ENCODE measurements at places on chromosomes 6 and 20. TPM values are rescaled to one million over a fixed set of nuclear protein-coding genes. Genes with fewer than 3 reads are reported as not detected.

The CRISP3 gene
- total RNA-seq: not detected

The GATA5 gene
- total RNA-seq: not detected

The PLCB1 gene
- total RNA-seq: 23.1 TPM

The DOK5 gene
- not detected for total RNA-seq

The PRRT1 gene
- total RNA-seq: 0.35 TPM

The ZMYND8 gene
- total RNA-seq: 50.3 TPM

The MDFI gene
- total RNA-seq: not detected

The PHACTR3 gene
- 0.52 TPM for total RNA-seq

The DLK2 gene
- total RNA-seq: 0.89 TPM

The DEF6 gene
- total RNA-seq: 193 TPM

The AVP gene
- total RNA-seq: not detected

The EMILIN3 gene
- not detected for total RNA-seq

The COMMD7 gene
- 47.5 TPM for total RNA-seq

The LATS1 gene
- total RNA-seq: 35.4 TPM

The APCDD1L gene
- total RNA-seq: not detected

The ZFP57 gene
- not detected for total RNA-seq

The TREML1 gene
- total RNA-seq: 68.6 TPM

The ADAM33 gene
- total RNA-seq: not detected

The LBP gene
- not detected for total RNA-seq

The NR2E1 gene
- not detected for total RNA-seq

The ADGRB3 gene
- not detected for total RNA-seq

The KHDRBS2 gene
- total RNA-seq: 0.50 TPM

The COL9A3 gene
- total RNA-seq: not detected

The DDRGK1 gene
- total RNA-seq: 45.6 TPM

The SIRPD gene
- total RNA-seq: not detected

The RTN4IP1 gene
- 5.4 TPM for total RNA-seq

The TMEM14B gene
- total RNA-seq: 59.8 TPM

The THBD gene
- 1.0 TPM for total RNA-seq

The SLC35D3 gene
- 1.6 TPM for total RNA-seq

The SLC25A27 gene
- total RNA-seq: 1.6 TPM
